Activated CD4-positive, alpha-beta memory T cell treated with anti-CD3 and anti-CD28 coated beads for 36 hours (primary cell): ENCODE measurements at places on chromosomes 2 and 18.

GRCh38 chr2:8257502-8257901, 424.4 kb upstream of the ID2 start:
- no peak for DNase-seq

- peak; percentile 70 for DNase-seq
Observed at GRCh38 chr2:36770542-36771287, 74.2 kb downstream of the VIT start.

DNA sequence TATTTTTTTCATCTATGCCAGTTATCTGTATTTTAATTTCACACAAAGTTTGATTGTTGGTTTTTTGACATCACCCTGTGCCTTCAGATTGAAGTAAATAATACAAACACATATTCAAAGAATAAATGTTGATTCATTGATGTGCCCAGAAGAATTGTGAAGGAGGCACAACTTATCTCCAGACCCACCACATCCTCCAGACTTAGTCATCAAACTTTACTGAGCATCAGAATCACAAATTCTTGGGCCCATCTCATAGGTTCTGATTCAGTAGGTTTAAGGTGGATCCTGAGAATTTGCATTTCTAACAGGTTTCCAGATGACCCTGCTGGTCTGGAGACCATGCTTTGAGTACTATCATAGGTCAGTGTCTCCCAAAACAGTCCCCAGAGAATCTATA, 82.8 kb upstream of the PIK3C3 start:
- DNase-seq = no peak

- DNase-seq = no peak
Observed at GRCh38 chr18:34061226-34061625, 163.5 kb downstream of the NOL4 start.

- no peak for DNase-seq
Observed at GRCh38 chr2:183011743-183012142, 26.5 kb downstream of the NCKAP1 start.

- peak; percentile 49 for DNase-seq
Observed at GRCh38 chr2:100292022-100292580, 30.2 kb downstream of the LONRF2 start.
